ENCODE measurements at places on chromosomes 6 and 20. TPM values are rescaled to one million over a fixed set of nuclear protein-coding genes. Genes with fewer than 3 reads are reported as not detected.

Gene FKBP1C
- 1.5 TPM for total RNA-seq

Gene TPD52L1
- total RNA-seq: 3.6 TPM

Gene RIN2
- 22.1 TPM for total RNA-seq

Gene BPIFB2
- total RNA-seq: not detected

Gene FGD2
- total RNA-seq: not detected

Gene MAFB
- total RNA-seq: 1.6 TPM

Gene TP53TG5
- total RNA-seq: not detected

Gene SLPI
- total RNA-seq: not detected

Gene SNAP91
- total RNA-seq: 8.7 TPM

DNA sequence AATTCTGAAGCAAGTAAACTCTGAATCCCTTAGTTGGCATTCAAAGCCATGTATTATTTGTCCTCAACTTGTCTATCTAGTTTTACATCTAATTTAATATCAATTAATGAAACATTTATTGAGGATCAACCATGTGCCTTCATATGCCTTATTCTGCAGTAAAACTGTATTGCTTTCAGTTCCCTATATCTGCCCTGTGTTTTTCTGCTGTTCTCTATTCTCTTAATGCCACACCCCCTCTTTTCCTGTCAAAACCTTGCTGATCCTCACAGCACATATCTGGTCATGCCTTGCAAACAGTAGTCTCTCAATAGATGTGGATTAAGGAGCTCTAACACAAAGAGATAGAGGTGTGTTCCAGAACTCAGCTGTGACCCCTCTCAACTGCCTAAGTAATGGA, 2.0 kb downstream of the FIG4 start:
- no peak for DNase-seq

DNA sequence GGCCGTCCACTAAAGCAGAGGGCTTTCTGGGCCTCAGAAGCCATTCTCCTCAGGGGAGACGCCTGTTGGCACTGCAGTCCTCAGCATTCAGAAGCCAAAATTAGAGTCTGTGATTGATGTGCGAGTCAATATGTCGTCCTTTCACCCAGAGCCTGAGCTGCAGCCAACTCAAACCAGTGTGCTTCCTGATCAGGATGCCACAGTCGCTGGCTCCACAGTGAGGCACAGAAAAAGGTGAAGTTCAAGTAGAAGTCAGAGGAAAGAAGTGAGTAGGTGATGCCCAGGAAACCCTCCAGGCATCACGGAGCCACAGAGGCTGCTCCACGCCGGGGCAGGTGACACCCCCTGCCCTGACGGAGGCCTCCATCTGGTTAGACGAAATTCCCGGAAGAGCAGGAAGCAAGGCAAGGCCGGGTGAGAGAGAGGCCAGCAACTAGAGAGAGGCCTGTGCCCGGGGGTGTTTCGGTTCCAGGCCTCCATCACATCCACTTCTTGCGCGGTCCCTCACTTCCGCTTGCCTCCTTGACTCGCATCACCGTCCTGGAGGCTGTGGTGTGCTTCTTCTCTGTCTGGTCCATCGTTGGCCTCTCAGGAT, 177.7 kb upstream of the SNX9 start:
- DNase-seq: no peak

GRCh38 chr20:48801197-48801596, 26.6 kb downstream of the PREX1 start:
- DNase-seq: no peak

- peak; percentile 61 for DNase-seq
Observed at GRCh38 chr20:49505518-49505917, 23.1 kb upstream of the KCNB1 start.

- DNase-seq: peak; percentile 23
Observed at GRCh38 chr6:1821513-1822183, 211.9 kb downstream of the FOXC1 start.

- DNase-seq: no peak
Observed at GRCh38 chr20:18901980-18902737, 88.6 kb downstream of the SCP2D1 start.

GRCh38 chr6:14240411-14241166, 123.0 kb downstream of the CD83 start:
- no peak for DNase-seq
